IPS DF 19.7 (cell line): ENCODE measurements at places on chromosomes 2 and 18.

GRCh38 chr2:133674433-133675331 is 106.4 kb upstream of the NCKAP5 start:
- DNase-seq = no peak

DNA sequence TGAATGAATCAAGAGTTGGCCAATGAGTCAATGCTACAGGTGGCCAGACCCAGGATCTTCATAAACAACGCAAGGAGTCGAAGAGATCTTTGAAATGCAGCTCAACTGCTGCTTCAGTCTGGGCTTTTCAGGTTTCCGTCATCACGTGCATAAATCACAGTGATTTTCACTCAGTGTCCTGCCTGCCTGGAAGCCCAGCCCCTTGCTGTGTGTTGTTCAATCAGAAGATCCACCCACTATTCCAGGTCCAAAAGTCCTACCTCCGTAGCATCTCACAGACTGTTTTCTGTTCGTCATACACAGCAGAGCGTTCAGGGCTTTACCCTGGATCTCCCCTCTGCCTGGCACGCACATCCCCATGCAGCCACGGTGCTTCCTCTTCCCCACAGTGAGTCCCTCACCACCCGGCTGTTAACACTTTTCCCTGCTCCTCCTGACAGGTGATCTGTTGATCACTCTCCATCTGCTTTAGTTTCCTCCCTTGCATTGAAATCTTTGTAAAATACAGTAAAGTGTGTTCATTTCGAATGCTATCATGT is 216.3 kb downstream of the MYT1L start:
- no peak for DNase-seq

GRCh38 chr2:144707736-144708326 is 187.9 kb upstream of the ZEB2 start:
- no peak for DNase-seq

GRCh38 chr2:68163641-68164040 is 6.0 kb downstream of the PNO1 start:
- DNase-seq = no peak

DNA sequence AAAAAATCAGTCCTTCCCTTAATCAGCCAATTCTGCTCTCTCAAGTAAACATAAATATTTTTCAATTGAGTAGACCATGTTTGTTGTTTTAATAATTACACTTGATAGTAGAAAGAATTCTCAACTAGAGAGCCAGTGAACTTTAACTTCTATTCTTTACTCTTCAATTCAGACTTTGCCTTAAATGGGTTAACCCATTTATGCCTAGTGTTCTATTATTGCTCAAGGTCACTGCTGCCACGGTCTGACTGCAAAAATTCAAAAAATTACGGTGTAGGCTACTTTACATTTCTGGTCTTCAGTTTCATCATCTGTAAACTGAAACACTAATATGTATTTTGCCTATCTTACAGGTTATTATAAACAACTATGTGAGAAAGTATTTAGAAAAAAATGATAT is 103.1 kb downstream of the TLK1 start:
- no peak for DNase-seq

DNA sequence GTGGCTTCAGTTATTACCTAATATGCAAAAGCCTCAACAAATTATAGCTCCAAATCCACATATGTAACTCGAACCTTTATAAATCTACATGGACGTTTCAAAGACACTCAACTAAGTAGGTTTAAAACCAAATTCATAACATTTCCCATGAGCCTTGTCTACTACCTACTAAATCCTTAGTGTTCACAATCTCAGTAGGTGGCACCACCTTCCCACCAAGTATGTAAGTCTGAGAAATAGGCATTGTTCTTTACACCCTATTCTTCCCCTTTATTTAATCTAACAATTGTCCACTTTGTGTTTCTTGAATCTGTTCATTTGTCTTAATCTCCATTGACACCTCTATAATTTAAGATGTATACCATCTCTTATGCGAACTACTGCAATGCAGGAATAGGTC is 4.6 kb downstream of the PIGN start:
- DNase-seq = no peak

DNA sequence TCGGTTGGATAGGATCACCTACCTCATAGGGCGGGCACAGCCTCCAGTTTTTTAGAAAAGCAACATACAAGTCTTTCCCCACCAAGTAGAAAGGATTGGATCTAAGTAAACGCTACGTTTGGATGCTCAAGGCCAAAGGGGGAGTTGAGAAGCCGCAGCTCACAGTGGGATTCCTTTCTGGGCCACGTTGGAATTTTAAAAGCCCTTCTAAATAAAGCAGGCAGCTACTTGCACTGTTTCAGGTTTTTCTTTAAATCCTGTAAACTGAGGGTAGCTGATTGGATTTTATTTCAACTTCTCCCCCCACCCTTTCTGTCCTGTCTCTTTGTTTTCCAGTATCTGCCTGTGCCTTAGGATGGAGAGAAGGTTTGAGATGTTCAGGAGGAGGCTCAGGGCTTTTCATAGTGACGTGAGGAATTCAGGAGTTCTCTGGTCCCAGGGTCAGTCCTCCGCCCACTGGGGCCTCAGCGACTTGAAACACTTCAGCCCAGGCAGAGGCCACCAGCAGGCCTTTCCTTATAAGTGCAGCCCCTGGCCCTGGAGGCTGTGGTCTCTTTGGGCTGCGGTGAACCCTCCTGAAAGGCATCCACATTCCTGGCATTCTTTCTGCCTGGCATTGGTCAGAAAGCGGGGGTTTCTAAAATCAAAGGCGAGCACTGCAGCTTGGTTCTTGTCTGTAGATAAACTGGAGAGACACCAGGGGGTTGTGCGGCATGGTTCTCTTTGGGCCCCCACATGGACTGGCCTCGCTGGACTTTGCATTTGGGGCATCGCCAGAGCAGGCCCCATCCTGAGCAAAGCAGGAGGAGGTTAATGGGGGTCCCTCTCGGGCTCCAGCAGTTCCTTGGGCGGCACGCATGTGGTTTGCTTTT is 44.5 kb downstream of the SH3BP4 start:
- DNase-seq = peak; percentile 94

GRCh38 chr2:180621941-180622918 is 358.2 kb upstream of the UBE2E3 start:
- no peak for DNase-seq

DNA sequence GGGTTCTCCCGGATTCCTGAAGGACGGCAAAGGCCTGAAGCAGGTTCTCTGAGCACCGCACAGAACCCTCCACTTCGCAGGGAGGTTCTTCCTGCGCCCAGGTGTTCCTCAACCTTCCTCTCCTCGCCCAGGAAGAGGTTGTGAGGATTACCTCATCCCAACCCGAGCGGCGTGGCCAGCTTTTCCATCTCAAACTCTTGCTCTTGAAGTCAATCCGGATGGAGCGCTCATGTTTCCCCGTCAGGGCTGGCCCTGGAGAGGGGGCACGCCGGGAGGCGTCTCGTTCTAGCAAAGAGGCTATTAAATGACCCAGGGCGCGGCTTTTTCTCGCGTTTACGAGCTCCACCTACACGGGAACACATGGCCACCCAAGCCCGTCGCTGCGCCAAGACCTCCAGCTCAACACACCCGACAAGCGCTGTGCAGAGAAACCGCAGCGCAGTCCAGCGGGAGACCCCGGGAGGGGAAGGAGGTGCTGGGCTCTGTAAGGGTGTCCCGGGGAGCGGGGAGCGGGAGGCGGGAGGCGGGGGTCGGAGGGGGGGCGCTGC is 540 bp upstream of the RAB10 start:
- peak; percentile 61 for DNase-seq

DNA sequence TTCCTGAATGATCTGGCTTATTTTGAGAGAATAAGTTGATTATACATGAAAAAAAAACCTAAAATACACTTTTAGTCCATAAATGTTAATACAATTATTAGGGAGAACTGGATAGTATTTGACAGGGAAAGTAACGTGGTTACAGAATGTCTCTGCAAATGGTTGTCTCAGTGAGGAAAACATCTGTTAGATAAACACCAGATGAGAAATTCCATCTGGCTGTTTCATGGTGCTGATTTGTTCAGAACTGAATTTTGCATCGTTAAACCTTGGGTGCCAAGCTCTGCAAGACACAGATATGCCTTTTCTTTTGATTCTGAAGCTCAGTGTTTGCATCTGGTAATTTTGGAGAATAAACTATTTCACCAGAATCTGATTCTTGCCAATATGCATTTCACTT is 90.4 kb downstream of the SCN3A start:
- no peak for DNase-seq

DNA sequence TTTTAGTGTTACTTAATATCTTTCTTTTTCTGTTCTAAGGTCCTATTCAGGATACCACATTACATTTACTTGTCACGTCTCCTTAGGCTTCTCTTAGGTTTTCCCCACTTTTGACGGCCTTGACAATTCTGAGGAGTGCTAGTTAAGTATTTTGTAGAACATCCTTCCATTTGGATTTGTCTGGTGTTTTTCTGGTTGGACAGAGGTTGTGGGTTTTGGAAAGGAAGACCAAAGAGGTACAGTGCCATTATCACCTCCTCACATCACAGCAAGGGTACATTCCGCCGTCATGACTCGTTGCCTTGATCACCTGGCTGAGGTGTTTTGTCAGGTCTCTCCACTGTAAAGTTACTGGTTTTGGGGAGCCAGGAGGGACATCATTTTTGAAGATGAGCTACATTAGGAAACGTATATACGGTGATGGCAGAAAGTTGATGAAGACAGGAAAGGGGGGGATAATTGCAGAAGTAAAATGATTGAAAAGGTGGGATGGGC is 88.4 kb upstream of the TMEM247 start:
- DNase-seq = no peak

- no peak for DNase-seq
These were observed 259.1 kb downstream of the LNPK start for GRCh38 chr2:175743011-175743410.

GRCh38 chr2:53859206-53860181 is at the start of gene GPR75:
GPR75 (minus strand) TSS chr2:53859967; CDS start chr2:53854756, 5,211 bp downstream.
- peak; percentile 3 for DNase-seq

GRCh38 chr18:543447-544078 is 36.6 kb upstream of the CETN1 start:
- DNase-seq = no peak

DNA sequence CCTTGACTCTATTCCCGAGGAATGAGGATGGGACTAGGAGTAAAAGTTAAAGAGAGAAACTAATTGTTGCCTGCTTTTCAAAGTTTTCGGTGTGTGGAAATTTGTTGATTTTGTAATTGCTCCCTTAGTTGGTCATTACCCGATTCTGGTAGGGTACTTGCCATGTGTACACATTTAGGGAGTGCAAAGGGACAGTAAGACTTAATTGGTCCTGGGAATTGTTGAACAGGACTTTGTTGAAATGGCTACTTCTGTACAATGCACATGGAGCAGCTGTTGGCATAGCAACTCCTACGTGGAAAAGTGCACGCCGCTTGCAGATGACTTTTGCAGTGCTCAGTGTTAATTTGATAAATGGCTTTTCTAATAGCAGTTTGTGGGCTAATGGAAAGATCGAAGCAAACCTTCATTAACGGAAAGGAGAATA is 22.9 kb downstream of the EPAS1 start:
- DNase-seq = no peak

GRCh38 chr2:201678401-201678800 is 20.0 kb downstream of the MPP4 start:
- no peak for DNase-seq

GRCh38 chr2:127953128-127953718 is 67.5 kb upstream of the AMMECR1L start:
- no peak for DNase-seq

DNA sequence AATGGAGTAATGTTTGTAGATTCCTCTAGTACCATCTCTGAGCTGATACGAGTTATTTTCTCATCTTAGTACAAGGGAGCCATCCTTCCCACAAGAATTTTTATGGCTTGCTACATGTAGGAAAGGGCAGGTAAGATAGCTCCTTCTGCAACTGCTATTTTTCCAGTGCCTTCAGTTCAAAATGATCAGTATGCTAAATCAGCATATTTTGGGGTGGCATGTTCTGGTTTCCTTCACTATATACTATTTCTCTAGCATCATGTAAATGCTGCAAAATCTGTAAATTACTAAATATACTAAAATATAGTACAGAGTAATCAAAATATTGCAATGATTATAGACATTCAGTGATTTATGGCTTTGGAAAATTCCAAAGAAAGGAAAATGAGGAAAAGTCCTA is 1230.0 kb upstream of the CHAC2 start:
- no peak for DNase-seq

GRCh38 chr2:192122141-192122540 is 72.6 kb downstream of the TMEFF2 start:
- no peak for DNase-seq

DNA sequence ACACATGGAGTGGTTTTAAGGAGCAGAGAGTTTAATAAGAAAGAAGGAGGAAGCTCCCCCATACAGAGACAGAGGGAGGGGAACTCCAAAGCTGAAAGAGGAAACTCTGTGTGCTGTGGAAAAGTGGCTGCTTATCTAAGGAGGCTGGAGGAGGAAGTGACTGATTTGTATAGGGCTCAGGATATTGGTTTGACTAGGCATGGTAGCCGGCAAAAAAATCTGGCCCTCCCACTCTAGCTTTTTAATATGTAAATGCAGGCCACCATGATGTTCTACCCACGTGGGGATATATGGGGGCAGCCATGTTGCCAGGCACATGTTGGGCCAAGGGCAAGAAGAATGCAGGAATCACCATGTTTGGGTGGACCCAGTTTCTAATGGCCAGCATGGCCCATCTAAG is 64.3 kb downstream of the HNMT start:
- DNase-seq = no peak

- no peak for DNase-seq
These were observed 16.7 kb downstream of the SRSF7 start for GRCh38 chr2:38734299-38735058.

GRCh38 chr2:130836501-130837174 is at the start of gene ARHGEF4:
ARHGEF4 (plus strand) TSS chr2:130836914; CDS start chr2:130836954, 40 bp downstream.
- no peak for DNase-seq

DNA sequence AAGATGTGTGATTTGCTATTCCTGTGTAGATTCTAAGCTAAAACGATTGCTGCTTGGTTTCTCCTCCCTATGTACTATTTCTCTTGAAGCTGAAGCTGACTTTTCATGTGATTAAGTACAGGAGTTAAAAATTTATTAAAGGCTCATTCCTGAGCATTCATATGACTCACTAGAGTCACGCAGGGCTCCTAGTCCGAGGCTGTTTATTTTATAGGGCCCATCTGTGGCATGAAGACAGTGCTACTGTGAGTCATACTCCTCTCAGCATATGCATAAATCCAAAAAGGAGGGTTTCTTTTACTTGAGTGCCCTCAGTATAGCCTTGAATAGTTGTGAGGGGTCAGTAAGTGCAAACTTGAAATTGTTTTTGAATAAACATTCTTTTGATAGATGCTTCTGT is 378.8 kb downstream of the PTPRM start:
- no peak for DNase-seq
